ENCODE measurements at places on chromosomes 6 and 20.

DNA sequence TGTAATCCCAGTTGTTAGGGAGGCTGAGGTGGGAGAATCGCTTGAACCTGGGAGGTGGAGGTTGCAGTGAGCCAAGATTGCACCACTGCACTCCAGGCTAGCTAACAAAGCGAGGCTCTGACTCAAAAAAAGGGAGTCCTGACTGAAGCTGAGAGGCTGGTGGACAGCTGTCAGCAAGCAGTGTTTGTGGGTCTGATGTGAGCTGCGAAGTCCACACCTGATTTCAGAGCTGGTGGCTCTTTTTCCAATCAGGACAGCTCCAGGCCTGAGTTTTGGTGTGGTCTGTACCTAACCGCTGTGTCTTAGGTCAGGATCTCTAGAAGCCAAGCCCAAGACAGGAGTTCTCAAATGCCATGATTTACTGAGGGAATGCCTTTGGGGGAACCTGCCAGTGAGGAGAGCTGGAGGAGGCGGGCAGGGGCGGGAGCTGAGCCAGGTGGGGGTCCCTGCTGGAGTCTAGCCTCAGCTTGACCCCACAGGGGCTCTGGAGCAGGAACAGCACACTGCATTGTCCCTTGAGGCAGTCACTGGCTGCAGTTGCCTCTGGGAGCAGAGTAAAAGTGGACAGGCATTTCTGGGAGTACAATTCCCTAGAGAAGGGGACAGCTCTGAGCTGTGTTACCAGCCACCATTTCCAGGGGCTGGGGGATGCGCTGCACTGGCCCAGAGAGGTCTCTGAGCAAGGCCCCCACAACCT lies 5.0 kb downstream of the GFRA4 start:
- no peak for DNase-seq

DNA sequence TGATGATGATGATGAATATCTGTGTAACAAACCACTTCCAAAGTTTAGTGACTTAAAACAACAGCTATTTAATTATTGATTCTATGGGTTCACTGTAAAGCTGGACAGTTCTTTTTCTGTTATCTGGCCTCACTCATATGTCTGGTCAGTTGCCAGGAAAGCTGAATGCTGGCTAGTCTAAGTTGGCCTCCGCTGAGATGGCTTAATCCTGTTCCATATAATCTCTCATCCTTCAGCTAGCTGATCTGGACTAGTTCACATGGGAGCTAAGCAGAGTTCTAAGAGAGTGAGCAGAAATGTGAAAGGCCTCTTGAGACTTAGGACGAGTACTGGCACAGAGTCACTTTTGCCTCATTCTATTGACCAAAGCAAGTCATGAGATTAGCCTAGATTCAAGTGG lies 334.7 kb upstream of the FLRT3 start:
- DNase-seq = no peak

GRCh38 chr6:148873154-148873553 lies 126.3 kb downstream of the UST start:
- no peak for DNase-seq

DNA sequence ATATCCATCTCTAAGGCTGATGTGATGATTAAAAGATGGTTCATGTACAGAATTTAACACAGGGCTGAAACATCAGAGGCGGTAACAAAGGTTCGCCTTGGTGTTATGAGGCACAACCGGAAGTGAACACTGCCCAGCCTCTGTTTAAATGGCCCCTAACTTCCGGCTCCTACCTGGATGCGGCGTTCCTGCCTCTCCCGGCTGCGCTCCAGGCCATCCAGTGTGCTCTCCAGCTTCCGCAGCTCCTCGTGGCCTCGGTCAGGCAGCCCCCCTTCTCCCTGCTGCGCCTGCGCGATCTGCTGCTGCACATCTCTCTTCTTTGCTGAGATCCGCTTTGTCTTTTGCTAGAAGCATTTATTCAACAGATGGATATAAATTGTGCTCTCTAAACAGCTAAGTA lies 195.3 kb downstream of the SYNE1 start:
- DNase-seq = no peak

DNA sequence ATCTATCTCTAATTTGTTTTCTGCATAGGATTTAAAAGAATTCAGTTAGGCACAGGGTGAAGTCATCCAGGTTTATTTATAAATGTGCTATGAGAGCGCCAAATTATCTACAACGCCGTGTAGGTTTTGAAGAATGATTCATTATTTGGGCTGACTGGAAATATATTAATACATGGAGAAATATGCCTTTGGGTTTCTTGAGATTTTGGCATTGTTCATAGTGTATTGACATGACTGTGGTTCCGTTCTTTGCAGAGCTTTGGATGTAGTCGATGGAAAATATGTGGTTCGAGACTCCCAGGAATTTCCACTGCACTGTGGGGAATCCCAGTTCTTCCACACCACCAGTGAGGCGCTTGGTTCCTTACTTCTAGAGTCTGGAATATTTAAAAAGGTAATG lies 90.9 kb downstream of the CRYBG1 start:
- DNase-seq = no peak
